ENCODE measurements at places on chromosomes 6 and 20.

DNA sequence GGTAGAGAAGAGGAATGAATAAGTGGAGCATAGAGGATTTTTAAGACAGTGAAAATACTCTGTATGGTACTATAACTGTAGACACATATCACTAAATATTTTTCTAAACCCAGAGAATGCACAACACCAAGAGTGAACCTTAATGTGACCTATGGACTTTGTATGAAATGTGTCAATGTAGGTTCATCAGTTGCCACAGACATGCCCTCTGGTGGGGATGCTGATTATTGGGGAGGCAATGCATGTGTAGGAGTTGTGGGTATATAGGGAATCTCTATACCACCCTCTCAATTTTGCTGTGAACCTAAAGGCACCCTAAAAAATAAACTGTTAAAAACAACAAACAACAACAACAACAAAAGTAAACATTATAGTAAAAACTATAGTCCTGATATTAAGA is 293.7 kb downstream of the RNF144B start:
- DNase-seq, result no peak

GRCh38 chr20:15236812-15237211 is 899.4 kb upstream of the FLRT3 start:
- DNase-seq, result peak; percentile 13

DNA sequence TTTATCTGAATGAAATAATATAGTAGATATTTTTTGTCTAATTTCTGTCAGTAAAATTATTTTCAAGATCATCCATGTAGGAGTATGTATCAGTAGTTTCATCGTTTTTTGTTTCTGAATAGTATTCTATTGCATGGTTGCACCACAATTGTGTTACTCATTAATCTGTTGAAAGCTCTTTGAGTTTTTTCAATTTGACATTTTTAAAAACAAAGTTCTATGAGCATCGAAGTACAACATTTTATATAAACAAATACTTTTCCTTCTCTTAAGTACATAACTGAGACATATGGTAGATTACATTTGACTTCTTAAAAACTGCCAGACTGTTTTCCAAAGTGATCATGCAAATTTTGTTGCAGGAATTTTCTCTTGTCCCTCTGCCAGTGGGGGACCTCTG is 1113.1 kb upstream of the CITED2 start:
- no peak for DNase-seq

- DNase-seq, result no peak
These were observed 31.3 kb downstream of the CTNNBL1 start for GRCh38 chr20:37725165-37725564.

- DNase-seq, result peak; percentile 41
These were observed 35.0 kb downstream of the FOXF2 start for GRCh38 chr6:1424306-1424927.

- no peak for DNase-seq
These were observed 37.3 kb downstream of the RREB1 start for GRCh38 chr6:7144872-7145584.

GRCh38 chr20:14838663-14839628 is 501.5 kb upstream of the FLRT3 start:
- DNase-seq, result no peak

- DNase-seq, result no peak
These were observed 37.5 kb downstream of the SYCP2 start for GRCh38 chr20:59895908-59896307.

DNA sequence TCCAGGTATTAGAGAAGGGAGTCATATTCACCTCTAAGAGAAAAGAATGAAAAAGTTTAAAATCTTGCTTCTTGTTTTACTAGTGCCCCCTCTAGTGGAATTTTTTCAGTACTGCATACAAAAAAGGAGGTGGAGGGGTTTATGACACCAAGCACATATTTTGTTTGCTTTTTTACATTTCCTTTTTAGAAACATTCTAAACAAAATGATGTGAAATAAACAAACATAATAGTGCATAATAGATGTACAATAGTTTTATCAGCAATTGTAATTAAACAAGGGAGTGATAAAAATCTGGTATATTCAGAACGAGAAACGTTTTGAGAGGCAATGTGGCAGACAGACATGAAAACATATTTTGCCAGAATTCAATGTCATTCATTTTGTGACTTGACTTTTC is 111.0 kb upstream of the TFAP2D start:
- peak; percentile 51 for DNase-seq

GRCh38 chr6:72636215-72636614 is 14.4 kb downstream of the KCNQ5 start:
- no peak for DNase-seq

GRCh38 chr20:4898282-4899244 is 102.7 kb downstream of the SLC23A2 start:
- peak; percentile 29 for DNase-seq

- no peak for DNase-seq
These were observed 333.9 kb downstream of the TFAP2B start for GRCh38 chr6:51152594-51152993.

DNA sequence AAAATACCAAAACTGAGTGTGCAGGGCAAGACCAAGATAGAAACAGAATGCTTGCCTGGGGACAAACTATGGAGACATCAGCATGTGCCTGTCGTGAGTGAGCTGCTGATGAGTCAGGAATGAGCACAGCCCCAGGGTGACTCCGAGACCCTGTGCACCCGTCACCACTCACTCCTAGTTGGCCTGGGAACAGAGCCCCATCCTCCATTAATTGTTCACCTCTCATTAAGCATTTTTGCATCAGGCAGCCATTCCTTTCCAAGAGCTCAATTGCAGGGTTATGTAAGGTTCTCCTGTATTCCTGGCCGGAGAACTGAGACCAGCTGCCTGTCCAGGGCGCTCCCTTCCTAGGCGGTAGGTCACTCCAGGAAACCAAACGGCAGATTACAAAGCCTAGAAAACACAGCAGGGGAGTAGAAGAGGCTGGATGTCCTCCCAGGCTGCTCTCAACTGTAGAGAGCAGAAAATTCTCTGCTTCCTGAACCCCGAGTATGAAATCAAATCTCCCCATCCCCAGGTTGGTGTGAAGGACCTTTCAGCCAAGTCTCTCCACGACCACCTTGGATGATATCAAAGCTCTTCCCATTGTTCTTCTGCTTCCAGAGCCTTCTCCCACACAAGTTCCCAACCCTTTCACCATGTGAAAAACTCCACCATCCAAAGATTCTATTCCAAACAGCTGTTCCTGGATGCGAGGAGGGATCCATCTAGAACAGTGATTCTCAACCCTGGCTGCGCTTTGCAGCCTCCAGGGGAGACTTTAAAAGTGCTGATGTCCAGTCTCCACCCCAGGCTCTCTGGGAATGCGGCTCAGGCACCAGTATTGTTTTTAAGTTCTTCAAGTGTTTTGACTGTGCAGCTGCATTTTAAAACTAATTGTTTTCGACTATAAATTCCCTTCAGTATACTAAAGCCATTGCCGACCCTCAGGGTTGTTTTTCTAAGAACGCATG is 532.6 kb upstream of the JARID2 start:
- peak; percentile 95 for DNase-seq

DNA sequence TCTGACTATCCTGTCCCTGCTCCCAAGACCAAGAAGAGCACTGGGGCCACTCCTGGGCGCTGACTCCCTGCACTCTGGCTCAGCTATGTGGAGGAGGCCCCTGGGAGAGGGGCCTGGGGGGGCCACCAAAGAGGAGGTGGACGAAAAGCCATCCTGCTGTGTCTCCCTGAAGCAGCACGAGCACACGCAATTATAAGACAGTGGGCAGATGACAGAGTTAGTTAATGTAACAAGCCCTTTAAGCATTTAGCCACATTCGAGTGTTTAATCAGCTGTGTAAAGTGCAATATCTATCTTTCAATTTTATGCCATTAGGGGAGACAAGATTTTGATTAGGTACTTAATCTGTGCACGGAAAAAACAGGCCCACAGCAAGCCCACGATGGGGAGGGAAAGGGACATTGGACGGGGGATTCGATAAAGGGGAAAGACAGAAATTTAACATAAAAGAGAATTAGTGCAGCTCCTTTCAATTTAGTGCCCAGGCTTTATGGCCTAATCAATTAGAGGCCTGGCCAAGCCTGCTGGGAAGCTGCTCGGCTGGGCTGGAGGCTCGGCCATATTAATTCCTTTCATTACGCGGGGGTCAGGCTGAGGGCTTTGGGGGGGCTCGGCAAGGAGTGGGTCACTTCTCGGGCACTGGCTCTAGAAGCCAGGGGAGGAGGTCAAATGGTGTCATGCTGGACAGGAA is 286.2 kb downstream of the DHX35 start:
- DNase-seq, result no peak

GRCh38 chr20:19860737-19861136 is 102.7 kb downstream of the RIN2 start:
- no peak for DNase-seq

GRCh38 chr6:121549736-121550135 is 114.3 kb downstream of the GJA1 start:
- no peak for DNase-seq

All from suppressor macrophage treated with lipopolysaccharide for 4 hours (primary cell).